ENCODE measurements at places on chromosomes 1 and 21. TPM values are rescaled to one million over a fixed set of nuclear protein-coding genes. Genes with fewer than 3 reads are reported as not detected.

GRCh38 chr21:33949516-33950430, 34.2 kb upstream of the ATP5PO start:
- DNase-seq = no peak

DNA sequence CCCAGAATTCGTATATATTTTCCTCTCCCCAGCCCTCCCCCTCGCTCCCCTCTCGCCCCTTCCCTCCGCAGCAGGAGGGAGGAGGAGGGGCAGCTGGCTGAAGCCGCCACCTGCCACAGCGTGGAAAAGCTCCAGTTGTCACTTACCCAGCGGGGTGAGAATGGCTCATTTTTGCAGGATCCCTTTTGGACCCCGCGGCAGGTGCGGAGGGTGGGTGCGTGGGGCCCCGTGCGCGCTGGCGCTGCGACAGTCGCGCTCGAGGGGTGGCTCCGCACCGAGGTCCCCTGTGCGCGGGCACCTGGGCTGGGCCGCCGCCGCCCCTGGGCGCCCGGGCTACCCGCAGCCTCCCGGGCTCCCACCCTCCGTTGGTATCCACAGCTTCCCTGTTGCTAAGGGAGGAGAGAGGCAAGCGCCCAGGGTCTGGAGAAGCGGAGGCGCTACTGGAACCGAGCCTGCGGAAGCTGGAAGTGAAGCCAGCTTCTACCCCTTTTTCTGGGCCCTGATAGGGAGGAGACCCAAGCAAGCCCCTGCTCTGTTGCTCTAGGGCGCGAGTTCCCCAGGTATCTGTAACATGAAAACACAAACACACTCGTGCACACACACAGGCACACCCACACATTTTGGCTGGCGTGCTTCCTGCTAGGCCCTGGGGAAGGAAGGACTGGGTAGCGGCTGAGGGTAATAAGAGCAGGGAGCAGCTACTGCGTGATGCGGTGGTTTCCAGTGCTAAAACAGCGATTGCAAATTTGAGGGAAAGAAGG, at the start of gene ERICH3:
Gene ERICH3 (minus strand): TSS at position 442 of the 761 bp plus-strand sequence. CDS start 273 bp downstream, at position 169.
- DNase-seq = no peak

GRCh38 chr1:211553549-211553948, 25.4 kb downstream of the SLC30A1 start:
- no peak for DNase-seq

DNA sequence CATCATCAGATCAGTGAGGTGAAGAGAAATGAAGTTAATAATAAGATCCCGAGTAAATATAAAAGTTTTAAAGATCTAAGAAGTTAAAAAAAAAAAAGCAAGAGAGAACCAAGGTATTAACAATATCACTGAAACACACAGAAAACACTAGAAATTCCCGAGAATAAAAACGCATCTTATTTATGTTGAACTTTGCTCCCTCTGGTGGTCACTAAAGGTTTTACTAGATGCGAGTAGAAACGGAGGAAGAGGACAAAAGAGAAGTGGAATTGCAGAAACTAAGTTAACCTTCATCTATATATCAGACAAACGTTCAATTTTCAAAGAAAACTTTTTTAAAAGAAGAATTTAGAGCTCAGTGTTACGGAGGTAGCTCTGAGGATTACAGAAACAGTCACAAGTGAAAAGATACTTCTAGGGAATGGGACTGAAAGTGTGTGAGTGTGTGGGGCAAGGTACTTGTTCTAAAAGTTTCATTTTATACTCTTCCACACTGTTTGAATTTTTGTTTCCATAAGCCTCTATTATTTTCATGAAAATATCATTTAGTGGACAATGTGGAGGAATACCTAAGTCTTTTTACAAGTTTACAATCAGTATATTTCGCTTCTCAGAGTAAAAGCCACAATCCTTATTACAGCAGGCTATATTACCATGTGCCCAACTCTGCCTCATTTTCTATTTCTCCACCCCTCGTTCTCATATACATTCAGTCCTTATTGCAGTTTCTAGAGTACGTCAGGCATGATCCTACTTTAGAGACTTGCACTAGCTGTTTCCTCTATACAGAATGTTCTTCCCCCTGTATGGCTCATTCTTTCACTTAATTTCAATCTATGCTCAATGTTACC, 19.7 kb downstream of the ACBD6 start:
- no peak for DNase-seq

- DNase-seq = no peak
Observed at GRCh38 chr1:39187275-39188046, 17.0 kb upstream of the MACF1 start.

The GBP2 gene
- total RNA-seq = 13.7 TPM

DNA sequence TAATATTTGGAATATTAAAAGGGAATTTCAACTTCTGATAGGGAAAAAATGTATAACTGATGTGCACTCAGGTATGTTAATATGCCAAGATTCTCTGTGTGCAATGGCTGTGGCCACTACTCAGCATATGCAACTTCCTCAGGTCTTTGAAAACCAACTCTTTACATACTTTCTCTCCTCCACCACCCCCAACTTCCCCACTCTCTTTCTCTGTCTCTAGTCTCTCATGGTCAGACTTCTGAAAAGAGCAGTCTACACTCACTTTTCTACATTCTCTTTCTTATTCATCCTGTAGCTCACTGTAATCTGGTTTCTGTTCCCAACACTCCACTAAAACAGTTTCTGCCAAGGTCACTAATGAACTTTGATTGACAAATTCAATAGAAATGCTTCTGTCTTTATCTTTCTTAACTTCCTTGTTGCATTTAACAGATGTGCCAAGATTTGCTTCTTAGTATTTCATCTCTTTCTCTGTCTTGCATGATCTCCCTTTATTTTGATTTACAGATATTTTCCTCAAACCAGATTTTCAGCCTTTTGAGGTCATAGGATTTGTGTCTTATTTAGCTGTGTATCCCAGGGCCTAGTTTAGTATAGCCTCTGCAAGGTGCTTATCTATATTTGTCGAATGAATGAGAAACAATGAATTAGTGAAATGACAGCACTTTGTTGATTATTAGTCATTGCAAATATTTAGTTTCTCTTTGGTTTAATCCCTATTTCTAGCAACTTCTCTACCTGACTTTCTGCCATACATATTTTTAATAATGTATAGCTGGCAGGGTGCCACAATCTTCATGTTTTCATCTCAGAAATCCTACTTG, 168.9 kb downstream of the LMO4 start:
- DNase-seq = no peak

GRCh38 chr1:214718724-214719123, 115.7 kb downstream of the CENPF start:
- DNase-seq = no peak

- DNase-seq = no peak
Observed at GRCh38 chr1:150142083-150142482, 7.6 kb upstream of the PLEKHO1 start.

The S100A3 gene
- not detected for total RNA-seq

GRCh38 chr1:9182784-9183257, 51.8 kb upstream of the H6PD start:
- no peak for DNase-seq

The ADCY10 gene
- not detected for total RNA-seq

GRCh38 chr1:27560268-27561123, 43.4 kb downstream of the AHDC1 start:
- no peak for DNase-seq

DNA sequence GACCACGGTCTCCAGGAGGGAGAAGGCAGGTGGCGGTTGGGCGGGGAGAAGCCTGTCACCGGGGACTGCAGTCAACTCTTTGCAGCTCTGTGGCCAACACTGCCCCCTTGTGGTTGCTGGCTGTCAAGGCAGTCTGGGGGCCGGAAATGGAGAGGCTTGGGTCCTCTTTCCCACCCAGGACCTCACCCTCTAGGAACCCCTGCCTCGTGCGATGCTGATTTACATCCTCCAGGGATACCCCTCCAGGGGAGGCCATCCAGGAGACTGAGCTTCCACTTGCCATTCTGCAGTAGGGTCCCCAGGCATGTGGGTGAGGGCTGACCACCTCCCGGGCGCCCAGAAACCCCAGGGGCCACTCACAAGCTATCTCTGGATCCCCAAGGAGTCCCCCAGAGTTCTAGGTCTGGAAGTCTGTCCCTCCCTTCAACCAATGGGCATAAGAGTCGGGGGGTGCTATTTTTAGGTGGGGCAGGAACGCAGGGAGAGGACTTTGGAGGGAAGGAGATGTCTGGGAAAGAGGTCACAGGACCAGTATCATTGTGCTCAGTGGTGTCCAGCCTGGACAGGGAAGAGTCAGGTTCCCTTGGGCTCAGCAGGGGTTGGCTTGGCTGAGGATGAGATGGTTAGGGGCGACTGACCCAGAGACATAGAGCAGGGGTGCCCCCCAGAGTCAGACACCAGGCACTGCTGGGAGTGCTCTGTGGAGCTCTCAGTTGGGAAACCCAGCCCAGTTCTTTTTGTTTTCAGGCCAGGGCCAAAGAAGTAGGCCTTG, 7.1 kb upstream of the GPR61 start:
- peak; percentile 89 for DNase-seq

DNA sequence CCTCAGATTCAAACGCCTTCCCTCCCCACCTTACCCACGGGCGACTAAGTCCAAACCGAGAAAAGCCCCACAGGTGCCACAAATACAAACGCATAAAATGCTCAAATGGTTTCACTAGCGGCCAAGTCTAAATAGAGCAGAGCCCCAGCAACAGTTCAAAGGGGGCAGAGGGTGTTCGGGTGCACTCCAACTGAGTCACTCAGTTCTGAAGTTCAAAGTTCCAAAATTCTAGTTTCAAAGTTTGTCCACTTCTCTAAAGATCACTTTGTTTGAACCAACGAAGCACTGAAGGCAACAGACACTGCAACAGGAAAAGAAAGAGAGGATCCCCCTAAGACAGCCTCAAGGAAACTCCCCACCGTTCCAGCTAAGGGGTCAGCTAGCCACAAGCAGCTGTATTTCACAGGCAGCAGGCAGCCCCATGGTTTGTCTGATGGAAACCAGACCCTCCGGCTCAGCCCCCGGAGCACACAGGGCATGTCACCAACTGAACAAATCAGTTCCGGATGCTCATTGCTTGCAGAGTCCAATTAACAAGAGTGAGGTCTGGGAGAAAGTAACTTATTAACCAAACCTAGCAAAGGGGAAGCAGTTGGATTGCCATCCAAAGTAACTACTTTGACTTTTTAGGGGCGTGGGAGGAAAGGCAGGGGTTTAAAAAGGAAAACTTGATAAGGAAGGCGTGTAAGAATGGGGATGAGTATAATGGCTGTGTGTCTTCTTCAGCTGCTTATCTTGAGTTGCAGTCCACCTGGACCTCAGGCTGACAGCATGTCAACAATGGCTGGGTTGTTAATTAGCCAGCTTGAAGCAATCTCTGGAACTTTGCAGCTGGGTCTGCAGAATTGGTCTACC, 1423.9 kb upstream of the PRMT6 start:
- DNase-seq = peak; percentile 17

GRCh38 chr1:230647321-230647720, 5.0 kb downstream of the COG2 start:
- no peak for DNase-seq

Measured in transverse colon (tissue), 4 donors.